ENCODE measurements at places on chromosomes 16 and 17.

DNA sequence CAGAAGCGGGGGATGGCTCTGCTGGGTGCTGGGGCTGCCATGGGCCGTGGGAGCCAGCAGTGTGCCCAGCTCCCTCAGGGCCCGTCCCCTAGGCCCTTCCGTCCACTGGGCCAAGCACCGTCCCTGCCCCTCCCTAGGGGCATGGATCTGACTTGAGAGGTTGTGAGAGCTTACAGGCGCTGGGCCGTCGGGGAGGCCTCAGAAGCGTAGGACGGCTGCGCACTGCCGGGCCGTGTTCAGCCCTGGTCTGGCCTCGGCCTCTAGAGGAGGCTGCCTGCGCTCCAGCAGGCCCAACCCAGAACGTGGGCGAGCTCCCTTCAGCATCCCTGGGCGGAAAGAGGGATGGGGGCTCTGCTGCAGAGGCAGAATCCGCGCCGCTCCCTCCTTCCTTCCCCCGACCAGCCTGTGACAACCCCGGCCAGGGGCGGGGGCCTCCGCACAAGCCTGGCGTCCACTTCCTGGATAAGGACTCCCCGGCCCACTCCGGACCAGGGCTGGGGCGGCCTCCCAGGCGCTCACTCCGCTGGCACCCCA is 685 bp upstream of the MPG start:
- DNase-seq: peak; percentile 83

DNA sequence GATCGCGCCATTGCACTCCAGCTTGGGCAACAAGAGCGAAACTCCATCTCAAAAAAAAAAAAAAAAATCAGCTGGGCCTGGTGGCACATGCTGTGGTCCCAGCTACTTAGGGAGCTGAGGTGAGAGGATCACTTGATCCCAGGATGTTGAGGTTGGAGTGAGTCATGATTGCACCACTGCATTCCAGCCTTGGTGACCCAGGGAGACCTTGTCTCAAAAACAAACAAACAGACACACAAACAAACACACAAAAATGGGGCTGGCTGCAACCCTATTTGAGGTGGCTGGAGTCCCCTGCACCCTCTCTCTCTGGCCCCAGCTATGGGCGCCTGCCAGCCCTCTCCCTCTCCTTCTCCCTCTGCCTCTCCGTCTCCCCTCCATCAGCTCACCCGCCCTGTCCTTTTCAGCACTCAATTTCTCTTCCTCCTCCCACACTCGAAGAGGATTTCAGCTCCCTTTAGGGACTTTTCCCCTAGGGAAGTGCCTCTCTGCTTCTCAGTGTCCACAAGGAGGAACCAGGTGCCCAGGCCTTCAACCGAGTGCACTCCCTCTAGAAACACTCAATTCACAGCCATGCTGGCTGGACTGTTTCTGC is 17.5 kb upstream of the TFAP4 start:
- DNase-seq: peak; percentile 12

GRCh38 chr17:30554839-30555751 is 77.9 kb downstream of the GOSR1 start:
- no peak for DNase-seq

DNA sequence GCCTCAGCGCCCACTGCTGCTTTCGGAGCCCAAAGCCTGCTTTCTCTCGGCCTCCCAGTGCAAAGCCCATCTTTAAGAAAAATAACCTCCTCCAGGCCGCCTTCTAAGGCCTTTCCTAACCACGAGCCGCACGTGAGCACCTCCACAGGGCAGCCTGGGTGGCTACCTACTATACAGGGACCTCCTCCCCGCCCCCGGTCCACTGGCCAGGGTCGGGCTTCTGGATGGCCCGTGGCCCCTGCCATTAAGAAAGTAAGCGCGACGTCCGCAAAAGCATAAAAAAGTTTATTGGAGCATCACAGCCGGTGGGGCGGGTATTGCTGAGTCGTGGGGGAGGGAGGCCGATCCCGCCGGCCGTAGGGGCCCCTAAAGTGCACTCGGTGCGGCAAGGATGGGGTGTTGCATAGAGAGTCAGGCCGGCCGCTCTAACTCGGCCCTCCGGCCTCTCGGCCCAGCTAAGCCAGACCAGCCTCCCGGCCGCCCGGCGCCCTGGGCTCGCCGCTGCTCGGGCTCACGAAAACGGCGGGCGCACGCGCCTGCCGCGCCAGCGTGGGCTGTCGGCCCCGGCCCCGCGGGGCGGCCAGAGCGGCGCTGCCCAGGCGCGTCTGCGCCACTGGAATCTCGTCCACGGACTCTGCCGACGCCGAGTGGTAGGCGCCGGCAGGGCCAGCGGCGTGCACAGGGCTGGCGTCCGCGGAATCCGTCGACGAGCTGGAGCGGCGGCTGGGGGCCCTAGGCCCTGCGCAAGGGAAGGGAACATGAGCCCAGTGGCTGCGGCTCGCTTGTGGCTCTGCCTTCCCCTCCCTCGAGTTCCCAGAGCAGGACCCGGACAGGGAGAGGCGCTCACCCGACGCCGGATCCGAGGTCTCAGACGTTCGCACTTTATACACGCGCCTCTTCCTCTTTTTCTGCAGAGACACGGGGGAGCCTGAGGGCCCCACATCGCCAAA is 1.1 kb upstream of the TPPP3 start:
- DNase-seq: peak; percentile 37

- peak; percentile 80 for DNase-seq
Observed at GRCh38 chr17:60139438-60140285, 10.1 kb upstream of the CA4 start.

- DNase-seq: no peak
Observed at GRCh38 chr16:68781784-68782183, 44.7 kb downstream of the CDH1 start.

DNA sequence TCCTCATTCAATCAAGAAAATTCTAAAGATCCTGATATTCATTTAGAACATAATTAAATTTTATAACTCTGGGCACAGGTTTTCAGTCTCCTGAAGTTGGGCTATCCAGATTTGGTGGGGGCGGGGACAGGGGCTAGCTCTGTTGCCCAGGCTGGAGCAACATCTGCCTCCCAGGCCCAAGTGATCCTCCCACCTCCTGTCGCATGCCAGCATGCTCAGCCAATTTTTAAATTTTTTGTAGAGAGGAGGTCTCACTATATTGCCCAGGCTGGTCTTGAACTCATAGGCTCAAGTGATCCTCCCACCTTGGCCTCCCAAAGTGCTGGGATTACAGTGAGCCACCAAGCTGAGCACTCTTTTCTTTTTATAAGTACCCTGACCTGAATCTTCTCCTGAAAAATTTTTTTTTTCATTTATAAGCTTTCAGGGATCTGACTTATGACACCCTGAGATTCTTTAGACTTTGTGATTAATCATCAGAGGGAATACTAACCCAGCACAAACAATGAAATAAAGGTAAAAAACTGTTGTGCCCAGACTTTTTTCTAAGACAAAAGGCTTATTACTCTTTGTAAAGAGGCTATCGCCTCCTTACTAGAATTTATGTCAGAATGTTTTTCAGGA is 62.6 kb downstream of the TUBD1 start:
- no peak for DNase-seq

- DNase-seq: no peak
Observed at GRCh38 chr17:68441070-68441770, 16.1 kb downstream of the WIPI1 start.

GRCh38 chr16:88330971-88331890 is 51.5 kb upstream of the ZNF469 start:
- DNase-seq: no peak

GRCh38 chr17:69042308-69042707 is 18.4 kb downstream of the ABCA9 start:
- no peak for DNase-seq

- no peak for DNase-seq
Observed at GRCh38 chr16:81640681-81641070, 138.4 kb upstream of the PLCG2 start.

DNA sequence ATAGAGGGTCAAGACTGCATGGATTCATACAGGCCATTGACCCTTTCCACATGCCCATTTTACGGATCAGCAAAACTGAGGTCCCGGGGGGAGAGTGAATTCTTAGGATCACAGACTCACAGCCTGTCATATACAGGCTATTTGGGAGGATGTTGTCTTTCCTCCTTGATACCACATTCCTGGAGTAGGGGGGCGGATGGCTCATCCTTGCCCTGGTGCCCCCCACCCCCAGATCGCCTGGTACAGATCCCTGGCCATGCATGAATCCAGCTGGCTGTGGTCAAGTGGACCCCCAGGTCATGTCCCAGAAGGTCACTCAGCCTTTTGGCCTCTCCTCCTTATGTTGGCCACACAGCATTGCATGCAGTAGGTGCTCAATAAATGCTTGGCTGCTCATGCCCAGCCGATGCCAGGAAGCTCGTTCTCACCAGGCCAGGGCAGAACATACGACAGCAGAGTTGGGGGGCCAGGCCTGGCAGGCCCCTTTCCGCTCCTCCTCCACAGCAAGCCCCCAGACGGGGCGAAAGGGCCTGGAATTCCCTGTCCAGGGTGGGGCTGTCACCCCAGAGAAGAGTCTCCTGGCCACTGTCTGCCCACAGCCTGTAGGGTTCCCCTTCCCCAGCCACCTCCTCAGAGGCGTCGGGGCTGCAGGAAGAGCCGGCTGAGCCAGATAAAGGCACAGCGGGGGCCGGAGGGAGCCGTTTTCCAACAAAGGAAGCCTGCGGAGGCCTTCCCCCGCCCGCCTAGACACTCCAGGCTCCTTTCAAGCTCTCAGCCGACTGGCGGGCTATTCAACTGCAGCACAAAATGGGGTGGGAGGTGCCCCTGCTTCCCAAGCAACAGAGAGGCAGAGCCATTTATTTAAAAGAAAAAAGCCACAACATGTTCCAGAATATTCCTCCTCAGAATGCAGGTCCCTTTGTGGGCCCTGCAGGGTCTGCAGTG is 215.7 kb upstream of the CIBAR2 start:
- no peak for DNase-seq

DNA sequence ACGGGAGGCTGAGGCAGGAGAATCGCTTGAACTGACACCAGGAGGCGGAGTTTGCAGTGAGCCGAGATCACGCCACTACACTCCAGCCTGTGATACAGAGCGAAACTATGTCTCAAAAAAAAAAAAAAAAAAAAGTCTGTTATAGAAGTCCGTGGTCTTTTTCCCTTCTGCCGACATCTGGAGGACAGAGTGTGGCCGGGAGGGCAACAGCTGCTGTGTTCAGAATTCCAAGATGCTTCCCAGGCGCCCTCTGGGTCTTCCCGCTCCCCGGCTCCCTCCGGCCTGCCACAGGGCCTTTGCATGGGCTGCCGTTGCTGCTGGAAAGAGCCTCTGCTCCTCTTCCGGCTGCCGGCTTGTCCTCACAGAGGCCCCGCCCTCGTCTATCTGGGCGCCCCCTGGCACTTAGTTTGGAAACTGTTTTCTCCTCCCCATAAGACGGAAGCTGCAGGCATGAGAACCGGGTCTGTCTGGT is 2.4 kb upstream of the CACNA1H start:
- no peak for DNase-seq

DNA sequence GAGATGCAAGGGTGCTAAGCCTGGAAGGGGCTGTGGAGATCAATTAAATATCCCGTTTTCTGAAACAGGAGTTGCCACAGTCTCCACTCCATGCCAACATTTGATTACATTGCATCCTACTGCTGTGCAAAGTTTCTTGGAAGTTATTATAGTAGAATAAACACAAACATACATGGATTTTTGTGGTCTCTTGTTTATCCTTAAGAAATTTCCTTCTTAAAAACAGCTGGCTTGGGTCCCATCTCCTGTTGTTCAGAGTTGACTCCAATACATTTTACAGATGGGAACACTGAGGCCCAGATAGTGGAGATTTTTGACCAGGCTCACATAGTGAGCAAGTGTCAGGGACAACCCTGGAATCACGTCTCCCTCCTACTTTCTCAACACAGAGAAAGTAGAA is 124.0 kb upstream of the ADAMTS18 start:
- no peak for DNase-seq

- peak; percentile 57 for DNase-seq
Observed at GRCh38 chr17:497241-498034, 144.8 kb upstream of the RPH3AL start.

- DNase-seq: no peak
Observed at GRCh38 chr17:55731586-55732250, 9.1 kb upstream of the TMEM100 start.

DNA sequence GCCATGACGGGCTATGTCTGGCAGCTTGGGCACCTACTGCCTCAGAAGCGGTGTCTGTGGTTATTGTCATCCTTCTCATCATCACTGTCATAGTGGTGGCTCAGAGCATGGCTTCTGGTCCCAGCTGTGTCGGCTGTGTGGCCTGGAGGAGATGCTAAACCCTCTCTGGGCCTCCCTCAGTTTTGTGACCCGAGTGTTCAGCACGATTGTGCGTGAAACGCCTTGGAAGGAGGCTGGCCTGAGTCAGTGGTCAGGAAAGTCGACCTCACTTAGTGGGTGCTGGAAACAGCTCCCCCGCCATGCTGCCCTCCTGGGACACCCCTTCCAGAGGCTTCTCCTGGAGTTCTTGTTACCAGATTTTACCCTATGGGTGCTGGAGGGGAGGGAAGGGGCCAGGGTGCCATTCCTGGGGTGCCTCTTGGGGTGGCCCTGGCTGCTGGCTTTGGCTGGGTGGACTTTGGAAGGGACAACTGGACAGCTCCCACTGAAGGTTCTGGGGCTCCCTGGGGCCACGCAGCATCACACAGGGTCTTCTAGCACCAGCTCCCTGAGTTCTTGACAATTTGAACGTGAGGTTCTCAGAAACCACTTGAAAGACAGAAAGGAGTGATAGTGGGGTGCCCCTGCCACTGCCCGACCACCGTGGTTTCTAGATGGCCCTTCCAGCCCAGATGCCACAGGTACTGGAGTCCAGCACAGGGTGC is 226.5 kb upstream of the GSE1 start:
- no peak for DNase-seq

DNA sequence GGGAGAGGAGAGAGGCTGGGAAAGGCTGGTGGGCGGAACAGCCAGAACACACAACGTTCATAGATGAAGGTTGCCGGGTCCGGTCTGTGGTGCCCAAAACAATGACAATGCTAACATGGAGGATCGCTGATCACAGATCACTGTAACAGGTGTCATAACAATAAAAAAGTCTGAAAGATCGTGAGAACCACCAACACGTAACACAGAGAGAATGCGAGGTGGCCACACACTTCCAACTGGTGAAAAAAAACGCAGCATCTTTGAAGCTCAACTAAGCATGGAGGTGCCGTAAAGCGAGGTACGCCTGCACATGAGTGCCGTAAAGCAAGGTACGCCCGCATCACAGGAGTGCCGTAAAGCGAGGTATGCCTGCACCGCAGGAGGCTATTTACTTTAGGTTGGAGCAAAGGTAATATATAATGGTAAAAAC is 42.3 kb downstream of the ABR start:
- no peak for DNase-seq

DNA sequence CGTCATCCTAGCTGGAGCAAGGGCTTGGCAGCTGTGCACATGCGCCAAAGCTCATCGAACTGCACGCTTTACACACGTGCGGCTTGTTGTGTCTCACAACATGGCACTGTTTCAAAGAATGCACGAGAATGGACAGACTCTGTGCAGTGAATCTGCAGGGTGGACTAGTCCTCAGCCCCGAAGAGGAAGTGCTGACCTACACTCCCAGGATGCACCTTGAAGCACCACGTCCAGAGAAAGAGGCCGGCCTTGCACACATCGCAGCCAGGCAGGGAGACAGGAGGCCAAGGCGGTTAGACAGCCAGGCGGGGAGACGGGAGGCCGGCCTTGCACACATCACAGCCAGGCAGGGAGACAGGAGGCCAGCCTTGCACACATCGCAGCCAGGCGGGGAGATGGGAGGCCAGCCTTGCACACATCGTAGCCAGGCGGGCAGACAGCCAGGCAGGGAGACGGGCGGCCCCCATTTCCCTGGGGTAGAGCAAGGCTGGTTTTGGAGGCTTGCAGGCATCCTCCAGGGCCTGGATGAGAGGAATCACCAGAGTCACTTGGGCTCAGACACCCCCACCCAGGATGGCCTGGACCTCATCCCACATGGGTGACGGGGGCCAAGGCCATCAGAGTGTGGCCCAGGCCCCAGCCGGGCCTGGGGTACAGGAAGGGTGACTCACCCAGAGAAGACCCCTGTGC is 9.0 kb upstream of the CACNA1H start:
- DNase-seq: no peak

GRCh38 chr16:30488764-30489605 is 16.4 kb downstream of the ITGAL start:
- no peak for DNase-seq
